Parietal lobe (tissue), 2 donors: ENCODE measurements at places on chromosomes 6 and 20. TPM values are rescaled to one million over a fixed set of nuclear protein-coding genes. Genes with fewer than 3 reads are reported as not detected.

Gene CALHM5
- 0.31 TPM for total RNA-seq

Gene TRIM40
- not detected for total RNA-seq

Gene ZC2HC1B
- not detected for total RNA-seq

Gene MMP24
- 82.6 TPM for total RNA-seq

Gene CD93
- total RNA-seq: 10.3 TPM

Gene WFDC2
- total RNA-seq: 4.4 TPM

Gene FNDC11
- 4.1 TPM for total RNA-seq

Gene BPIFB2
- not detected for total RNA-seq

Gene NKAPL
- total RNA-seq: 5.0 TPM

Gene GUCA1A
- total RNA-seq: 1.6 TPM

Gene NFATC2
- 0.63 TPM for total RNA-seq

Gene KCNB1
- total RNA-seq: 14.4 TPM

Gene PLN
- not detected for total RNA-seq

Gene PI16
- total RNA-seq: not detected

Gene RFX6
- total RNA-seq: not detected

Gene XPO5
- 62.0 TPM for total RNA-seq

Gene CLPSL1
- not detected for total RNA-seq

Gene FAM184A
- total RNA-seq: 44.8 TPM

Gene MYBL2
- 2.2 TPM for total RNA-seq

Gene TGM3
- 0.31 TPM for total RNA-seq

Gene MYCT1
- 2.2 TPM for total RNA-seq

Gene C20orf144
- 0.31 TPM for total RNA-seq

Gene SLC16A10
- 10.3 TPM for total RNA-seq

Gene CST5
- total RNA-seq: not detected

Gene FOXC1
- 2.2 TPM for total RNA-seq

Gene FAM162B
- 1.3 TPM for total RNA-seq
